Right lobe of liver (tissue), 6 donors: ENCODE measurements at places on chromosomes 13 and 19.

GRCh38 chr13:75226092-75226491 is 255.9 kb downstream of the TBC1D4 start:
- no peaks in the 10 kb centered on the region for H3K27me3 ChIP-seq
- DNase-seq = no peak
- H3K36me3 ChIP-seq = no peaks in the 10 kb centered on the region
- H3K4me3 ChIP-seq = no peak overlapping the region

GRCh38 chr13:27476943-27477703 is 26.8 kb upstream of the MTIF3 start:
- no peak for DNase-seq
- no peak overlapping the region for H3K4me3 ChIP-seq
- no peaks in the 10 kb centered on the region for H3K36me3 ChIP-seq
- H3K4me1 ChIP-seq = no peaks in the 10 kb centered on the region

DNA sequence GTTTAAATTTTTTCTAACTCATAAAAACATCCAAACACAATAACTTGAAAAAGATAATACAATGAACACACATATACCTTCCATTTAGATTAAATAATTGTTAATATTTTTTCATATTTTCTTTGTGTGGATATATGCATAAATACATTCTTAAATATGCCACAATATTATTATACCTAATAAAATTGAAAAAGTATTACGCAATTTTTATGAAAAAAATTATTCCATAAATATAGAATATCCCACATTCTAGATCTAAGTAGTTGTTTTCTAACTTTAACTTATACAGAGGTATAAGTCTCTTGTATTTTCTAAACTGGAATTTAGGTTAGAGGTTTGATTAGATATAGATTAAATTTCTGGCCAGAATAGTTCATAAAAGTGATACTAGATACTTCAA is 34.3 kb downstream of the POU4F1 start:
- H3K4me3 ChIP-seq = no peak overlapping the region
- no peaks in the 10 kb centered on the region for H3K27me3 ChIP-seq
- no peaks in the 10 kb centered on the region for H3K4me1 ChIP-seq
- H3K36me3 ChIP-seq = no peaks in the 10 kb centered on the region

GRCh38 chr13:93625536-93625935 is 398.9 kb downstream of the GPC6 start:
- H3K36me3 ChIP-seq = no peaks in the 10 kb centered on the region
- no peak overlapping the region for H3K27ac ChIP-seq
- DNase-seq = no peak
- no peak overlapping the region for H3K4me3 ChIP-seq
- H3K27me3 ChIP-seq = no peaks in the 10 kb centered on the region

DNA sequence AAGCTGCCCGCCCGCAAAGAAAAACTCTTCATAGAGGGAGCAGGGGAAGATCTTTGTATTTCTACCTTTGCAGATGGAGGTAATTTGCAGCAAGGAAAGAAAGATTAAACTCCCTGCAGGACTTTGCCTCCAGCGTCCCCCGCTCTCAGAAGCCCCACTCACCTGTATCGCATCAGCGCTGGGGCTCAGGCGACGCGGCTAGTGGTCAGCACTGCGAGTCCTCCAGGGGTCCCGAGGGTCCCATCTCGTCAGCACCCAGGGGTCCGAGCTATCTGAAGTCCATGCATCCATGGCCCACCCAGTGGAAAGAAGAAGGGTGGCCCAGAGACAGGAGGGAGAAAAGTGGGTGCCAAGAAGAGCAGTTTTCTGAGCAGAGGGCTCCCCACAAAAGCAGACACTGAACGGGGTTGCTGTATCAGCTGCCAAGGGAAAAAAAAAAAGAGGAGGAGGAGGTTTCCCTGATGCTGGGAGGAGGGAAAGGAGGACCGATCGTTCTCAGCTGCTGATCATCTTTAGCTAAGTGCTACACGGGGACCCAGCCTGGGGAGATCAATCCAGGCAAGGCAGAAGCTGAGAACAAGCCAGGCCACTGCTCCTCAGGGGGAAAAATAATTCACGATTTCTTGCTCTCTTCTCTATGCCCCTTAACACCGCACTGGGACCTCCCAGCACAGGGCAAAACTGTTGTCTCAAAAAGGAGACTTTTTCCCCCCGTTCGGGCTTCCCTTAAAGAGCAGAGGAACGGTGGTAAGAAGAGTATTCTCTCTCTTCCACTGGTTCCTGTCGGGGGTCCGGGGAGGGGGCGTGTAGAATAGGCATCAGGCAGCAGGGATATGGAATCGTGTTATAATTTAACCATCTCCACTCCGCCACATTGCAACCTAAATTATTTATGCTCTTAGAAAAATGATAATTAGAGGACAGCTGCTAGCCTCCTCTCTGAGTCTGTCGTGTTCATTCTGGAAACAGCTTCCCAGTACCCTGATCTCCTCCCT is 117.7 kb upstream of the CACNA1A start:
- H3K27ac ChIP-seq = no peak overlapping the region
- DNase-seq = no peak
- no peaks in the 10 kb centered on the region for H3K4me1 ChIP-seq
- no peaks in the 10 kb centered on the region for H3K36me3 ChIP-seq
- no peak overlapping the region for H3K4me3 ChIP-seq

GRCh38 chr19:24081056-24081455 is 5.9 kb upstream of the ZNF254 start:
- H3K4me3 ChIP-seq = no peak overlapping the region
- H3K27me3 ChIP-seq = no peaks in the 10 kb centered on the region
- H3K27ac ChIP-seq = no peak overlapping the region
- no peaks in the 10 kb centered on the region for H3K36me3 ChIP-seq

- no peaks in the 10 kb centered on the region for H3K36me3 ChIP-seq
- H3K4me1 ChIP-seq = no peaks in the 10 kb centered on the region
- no peak for DNase-seq
- H3K27me3 ChIP-seq = no peaks in the 10 kb centered on the region
- no peak overlapping the region for H3K27ac ChIP-seq
- H3K4me3 ChIP-seq = no peak overlapping the region
Observed at GRCh38 chr13:43629691-43630480, 156.9 kb downstream of the ENOX1 start.
